ENCODE measurements at places on chromosomes 1 and 21.
A peak's percentile ranks its signal among the peaks of the same experiment; 100 is the strongest.

- no peak for DNase-seq
These were observed 15.4 kb downstream of the PKP1 start for GRCh38 chr1:201298396-201299381.

GRCh38 chr1:220451532-220451931 is 76.4 kb upstream of the MARK1 start:
- peak; percentile 18 for DNase-seq

GRCh38 chr1:204338360-204338759 is 21.4 kb downstream of the PLEKHA6 start:
- DNase-seq: no peak

GRCh38 chr1:90412563-90412962 is 304.5 kb downstream of the BARHL2 start:
- DNase-seq: no peak

- peak; percentile 10 for DNase-seq
These were observed 85.6 kb upstream of the BRINP3 start for GRCh38 chr1:190563230-190563629.

- no peak for DNase-seq
These were observed 32.8 kb upstream of the KCNJ15 start for GRCh38 chr21:38223893-38224540.

GRCh38 chr1:116666187-116667077 is 1.1 kb downstream of the IGSF3 start:
- no peak for DNase-seq

DNA sequence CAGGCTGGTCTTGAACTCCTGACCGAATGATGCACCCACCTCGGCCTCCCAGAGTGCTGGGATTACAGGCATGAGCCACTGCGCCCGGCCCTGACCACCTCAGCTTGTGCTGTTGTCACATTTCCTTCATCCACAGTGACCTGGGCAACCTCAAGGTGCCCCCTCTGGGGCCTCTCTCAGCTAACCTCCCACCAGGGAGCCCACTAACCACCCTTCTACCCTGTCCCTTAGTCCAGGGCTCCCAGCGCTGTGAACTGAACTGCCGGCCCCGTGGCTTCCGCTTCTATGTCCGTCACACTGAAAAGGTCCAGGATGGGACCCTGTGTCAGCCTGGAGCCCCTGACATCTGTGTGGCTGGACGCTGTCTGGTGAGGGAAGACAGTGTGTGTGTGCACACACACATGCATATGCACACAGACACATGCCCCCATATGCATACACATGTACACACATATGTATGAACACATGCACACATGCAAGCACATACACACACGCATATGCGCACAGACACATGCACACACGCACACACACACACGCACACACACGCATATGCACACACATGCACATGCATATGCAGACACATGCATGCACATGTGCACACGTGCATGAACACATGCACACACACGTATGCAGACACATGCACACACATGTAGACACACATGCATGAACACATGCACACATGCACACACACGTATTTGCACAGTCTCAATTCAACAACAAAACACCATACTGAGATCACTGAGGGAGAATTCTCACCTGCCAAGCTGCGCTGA is 6.2 kb downstream of the ADAMTSL4 start:
- no peak for DNase-seq

DNA sequence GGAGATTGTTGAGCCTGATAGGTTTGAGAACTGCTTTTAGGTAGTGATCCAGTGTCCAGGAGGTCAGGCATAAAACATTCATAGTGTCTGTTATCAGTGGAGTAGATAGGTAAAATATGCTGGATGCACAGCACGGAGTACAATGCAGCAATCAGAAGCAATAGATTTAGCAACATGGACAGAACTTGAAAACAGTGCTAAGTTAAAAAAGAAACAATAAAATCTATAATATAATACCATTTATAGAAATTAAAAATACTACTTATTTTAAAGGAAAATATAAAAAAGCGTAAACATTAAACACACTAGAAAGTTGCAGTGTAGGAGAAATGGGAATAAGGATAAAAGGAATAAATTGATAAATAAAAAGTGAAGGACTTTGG is 3.4 kb upstream of the TAF13 start:
- no peak for DNase-seq

GRCh38 chr1:17597651-17598050 is 58.2 kb downstream of the ARHGEF10L start:
- DNase-seq: no peak

GRCh38 chr1:245054507-245055270 is 100.1 kb upstream of the KIF26B start:
- DNase-seq: no peak

- no peak for DNase-seq
These were observed 57.9 kb downstream of the ZP4 start for GRCh38 chr1:237832858-237833257.

- DNase-seq: no peak
These were observed 226.2 kb upstream of the IRF2BP2 start for GRCh38 chr1:234836045-234836681.

All from HEK293T (cell line).